Activated T-cell treated with anti-CD3 and anti-CD28 coated beads, Interleukin-2, amount 50 U/mL, for 72 hours (primary cell): ENCODE measurements at places on chromosomes 3 and 15.

- no peak for DNase-seq
Observed at GRCh38 chr3:23709987-23710386, 95.8 kb upstream of the UBE2E1 start.

DNA sequence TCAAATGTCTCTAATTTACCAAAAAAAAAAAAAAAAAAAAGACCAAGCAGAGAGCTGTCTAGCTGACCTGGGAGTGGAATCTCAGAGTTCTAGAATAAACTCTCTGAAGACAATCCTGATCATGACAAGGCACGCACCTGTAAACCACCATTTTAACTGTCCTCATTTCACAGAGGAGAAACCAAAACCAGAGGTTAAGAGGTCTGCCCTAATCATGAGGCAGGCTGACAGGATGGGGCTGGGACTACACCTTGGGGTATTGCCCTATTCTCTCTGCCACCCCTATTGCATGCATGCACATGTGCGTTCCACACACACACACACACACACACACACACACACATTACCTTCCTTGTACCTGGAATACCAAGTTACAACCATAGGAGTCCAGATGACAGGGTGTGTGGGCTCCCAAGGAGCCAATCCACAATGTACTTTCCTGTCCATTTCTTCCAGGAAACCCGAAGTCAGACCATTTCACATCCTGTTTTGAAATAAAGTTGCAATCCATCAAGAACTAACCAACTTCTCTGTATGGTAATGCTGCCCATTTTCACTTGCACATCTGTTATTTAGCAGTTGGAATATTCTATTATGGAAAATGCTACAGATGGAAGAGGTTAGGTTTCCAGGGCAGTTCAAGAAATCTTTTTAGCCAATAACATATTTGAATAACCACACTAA, 34.6 kb downstream of the HSPBAP1 start:
- DNase-seq, result no peak

DNA sequence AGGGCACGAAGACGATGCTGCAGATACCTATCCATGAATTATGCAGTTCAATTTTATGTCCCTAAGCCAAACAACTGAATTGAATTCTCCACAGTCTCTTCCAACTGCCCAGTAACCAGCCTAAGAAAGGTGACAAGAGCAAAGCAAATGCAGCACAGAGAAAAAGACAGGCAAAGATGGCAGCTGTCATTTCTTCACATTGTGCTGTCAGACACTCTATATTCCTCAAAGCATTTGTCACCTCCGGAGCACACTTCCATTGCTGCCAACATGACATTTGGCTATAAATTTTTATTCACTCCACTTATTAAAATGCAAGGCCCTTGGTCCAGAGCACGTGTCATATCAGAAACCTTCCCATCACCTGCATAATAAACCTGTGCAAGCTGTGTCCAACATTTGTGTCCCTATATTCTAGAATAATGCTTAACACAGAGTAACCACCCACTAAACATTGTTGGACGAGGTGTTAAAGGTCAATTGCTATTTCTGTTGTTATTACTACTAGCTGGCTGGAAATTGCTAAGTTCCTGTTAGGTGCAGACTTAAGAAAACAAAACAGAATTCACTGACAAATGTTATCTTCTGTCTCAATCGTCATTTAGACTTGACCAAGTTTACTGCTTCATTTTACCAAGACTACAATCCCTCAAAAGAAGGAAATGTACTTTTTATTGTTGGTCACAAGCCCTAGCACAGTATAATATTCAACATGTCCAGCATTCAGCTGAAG, 89.7 kb downstream of the MAGI1 start:
- DNase-seq, result no peak

GRCh38 chr15:45259796-45260195, 7.8 kb downstream of the SLC28A2 start:
- no peak for DNase-seq

GRCh38 chr3:150006794-150007193, 36.1 kb upstream of the PFN2 start:
- no peak for DNase-seq

- DNase-seq, result peak; percentile 50
Observed at GRCh38 chr3:40191850-40192448, 117.6 kb upstream of the EIF1B start.

GRCh38 chr3:127753898-127754410, 68.4 kb downstream of the MGLL start:
- no peak for DNase-seq

- DNase-seq, result no peak
Observed at GRCh38 chr3:97952872-97953271, 19.4 kb downstream of the RIOX2 start.

GRCh38 chr3:59752925-59753324, 703.1 kb upstream of the CFAP20DC start:
- DNase-seq, result no peak

GRCh38 chr3:11510001-11510340, 133.7 kb downstream of the VGLL4 start:
- DNase-seq, result no peak

DNA sequence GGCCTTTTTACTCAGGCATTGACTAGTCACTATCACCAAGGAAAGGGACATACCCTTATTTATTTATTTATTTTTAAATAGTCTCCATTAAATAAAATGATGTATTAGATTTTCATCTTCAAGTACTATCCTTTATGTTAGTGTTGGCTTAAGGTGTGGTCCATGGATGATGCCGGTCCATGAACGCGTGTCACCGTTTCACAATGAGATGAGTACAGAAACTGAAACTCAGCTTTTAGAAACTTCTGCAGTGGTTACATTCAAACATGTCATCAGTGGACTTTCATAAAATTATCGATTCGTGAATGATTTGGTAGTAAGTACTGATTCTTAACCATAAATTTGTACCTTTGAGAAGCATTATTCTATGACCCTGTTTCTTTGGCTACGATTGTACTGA, 166.6 kb downstream of the SATB1 start:
- DNase-seq, result no peak

DNA sequence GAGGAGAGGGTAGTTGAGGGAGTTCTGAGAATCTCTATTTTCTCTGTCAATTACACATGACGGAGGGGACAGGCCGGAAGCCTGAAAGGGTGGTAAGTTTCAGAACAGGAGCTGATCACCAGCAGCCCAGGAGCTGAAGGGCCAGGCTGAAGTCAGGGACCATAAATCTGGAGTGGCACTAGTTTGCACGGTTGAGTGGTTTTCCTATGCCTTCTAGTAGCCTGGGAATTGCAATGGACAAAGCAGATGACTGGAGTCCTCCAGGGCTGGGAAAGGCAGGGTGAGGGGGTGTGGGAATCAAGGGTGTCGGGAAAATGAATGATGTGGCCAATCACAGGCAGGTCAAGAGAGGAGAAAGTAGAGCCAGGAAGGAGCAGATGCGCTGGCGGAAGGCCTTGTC, 72.5 kb downstream of the MAGEF1 start:
- DNase-seq, result no peak

- DNase-seq, result no peak
Observed at GRCh38 chr3:32003380-32003779, 21.8 kb downstream of the ZNF860 start.

GRCh38 chr3:10534066-10534465, 28.7 kb upstream of the ATP2B2 start:
- no peak for DNase-seq

DNA sequence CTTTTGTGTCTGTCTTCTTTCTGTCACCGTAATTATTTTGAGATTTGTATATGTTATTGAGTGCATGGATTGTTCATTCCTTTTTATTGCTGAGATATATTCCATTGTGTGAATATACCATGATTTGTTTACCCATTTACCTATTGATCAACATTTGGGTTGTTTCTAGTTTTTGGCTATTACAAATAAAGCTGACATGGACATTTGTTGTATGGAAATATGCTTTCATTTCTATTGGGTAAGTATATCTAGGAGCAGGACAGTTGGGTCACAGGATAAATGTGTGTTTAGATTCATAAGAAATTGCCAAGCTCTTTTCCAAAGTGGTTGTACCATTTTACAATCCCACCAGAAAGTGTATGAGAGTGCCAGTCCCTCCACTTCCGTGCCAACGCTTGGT, 51.2 kb downstream of the PFN2 start:
- DNase-seq, result no peak

- DNase-seq, result no peak
Observed at GRCh38 chr3:40680685-40681657, 156.2 kb downstream of the ZNF621 start.

GRCh38 chr3:13709706-13710105, 160.8 kb downstream of the FBLN2 start:
- DNase-seq, result no peak

GRCh38 chr3:127035677-127036076, 52.8 kb downstream of the PLXNA1 start:
- DNase-seq, result no peak

- DNase-seq, result no peak
Observed at GRCh38 chr15:81407718-81408117, 33.7 kb upstream of the TMC3 start.

GRCh38 chr15:42090781-42091180, 3.6 kb downstream of the PLA2G4D start:
- DNase-seq, result no peak
